G401 (cell line): ENCODE measurements at places on chromosomes 11 and 22.

DNA sequence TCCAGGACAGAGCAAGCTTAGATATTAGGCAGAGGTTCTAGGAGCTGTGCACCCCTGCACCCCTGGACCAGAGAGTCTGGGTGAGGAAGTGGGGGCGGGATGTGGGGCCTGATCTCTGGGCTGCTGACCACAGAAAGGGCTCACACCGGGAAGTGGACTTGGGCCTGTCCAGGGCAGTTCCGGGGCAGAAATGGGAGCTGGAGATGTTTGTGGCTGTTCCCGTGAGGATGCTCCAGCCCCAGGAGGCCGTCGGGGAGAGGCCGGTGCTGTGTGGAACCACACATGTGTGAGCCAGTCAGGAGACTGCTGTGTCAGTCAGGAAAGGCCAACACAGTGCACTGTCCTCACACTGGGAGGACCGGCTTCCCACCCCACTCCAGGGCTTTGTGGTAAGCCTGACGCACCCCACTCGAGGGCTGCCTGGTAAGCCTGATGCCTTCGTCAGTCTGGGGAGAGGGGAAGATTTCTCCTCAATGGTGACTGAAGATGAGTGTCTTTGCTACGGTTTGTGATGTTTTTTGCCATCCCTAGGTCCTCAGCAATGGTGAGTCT is 741.0 kb downstream of the BRD1 start:
- DNase-seq: no peak

GRCh38 chr11:61054927-61055562 is 47.2 kb upstream of the CD5 start:
- DNase-seq: no peak

- DNase-seq: no peak
These were observed 26.8 kb downstream of the CTR9 start for GRCh38 chr11:10777806-10778205.

GRCh38 chr11:128579798-128580504 is 7.4 kb downstream of the ETS1 start:
- no peak for DNase-seq

DNA sequence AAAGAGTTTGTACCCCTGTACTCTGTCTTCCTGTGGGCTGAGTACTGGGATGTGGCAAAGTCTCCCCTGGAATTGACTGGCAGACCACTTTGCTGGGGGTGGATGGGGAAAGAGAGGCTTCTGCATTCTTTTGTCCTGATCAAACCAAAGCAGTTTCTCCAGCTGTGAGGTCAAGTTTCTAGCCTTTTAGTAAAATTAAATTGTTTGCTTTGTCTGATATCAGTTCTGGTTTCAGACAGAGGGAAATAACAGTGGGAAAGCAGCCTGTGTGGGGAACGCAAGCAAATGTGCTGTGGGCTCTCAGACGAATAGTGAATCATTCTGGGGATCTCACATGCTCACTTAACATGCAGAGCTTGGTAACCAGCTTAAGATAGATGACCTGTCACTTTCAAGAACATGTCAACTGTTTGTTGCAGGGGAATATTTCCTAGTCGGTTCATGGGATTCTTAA is 151.6 kb downstream of the FAT3 start:
- DNase-seq: no peak

DNA sequence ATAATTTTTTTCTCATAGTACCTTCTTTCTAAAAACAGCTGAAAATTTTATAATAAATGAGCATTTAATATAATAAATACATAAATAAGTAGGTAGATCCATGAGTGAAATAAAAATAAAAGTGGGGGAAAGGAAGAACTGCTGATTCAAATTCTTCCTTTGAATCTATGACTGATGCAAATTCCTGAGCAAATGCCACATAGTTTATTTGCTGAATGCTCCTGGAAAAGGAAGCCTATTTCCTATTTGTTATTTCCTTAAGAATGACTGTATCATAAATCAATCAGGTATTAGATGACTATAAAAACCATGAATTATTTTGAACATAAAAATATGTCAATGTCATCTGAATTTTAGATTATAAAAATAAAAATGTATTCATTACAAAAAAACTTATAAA is 16.6 kb downstream of the BTBD10 start:
- no peak for DNase-seq

DNA sequence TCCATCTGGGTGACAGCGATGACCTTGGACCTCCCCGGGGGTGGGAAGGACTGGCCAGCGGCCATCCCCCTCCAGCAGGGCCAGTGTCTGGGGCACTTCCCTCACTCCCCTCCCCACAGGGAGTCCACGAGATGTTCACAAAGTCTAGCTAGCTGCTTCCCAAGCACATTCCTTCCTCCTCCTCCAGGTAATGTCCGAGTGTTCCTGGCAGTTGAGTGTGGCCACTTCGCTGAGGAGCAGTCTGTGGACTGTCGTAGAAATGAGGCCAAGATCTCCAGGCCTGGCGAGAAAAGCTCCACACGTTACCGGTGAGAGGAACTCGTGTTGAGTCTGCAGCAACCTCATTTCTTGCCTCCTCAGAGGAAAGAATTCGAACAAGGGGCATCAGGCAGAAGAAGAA is 425.5 kb downstream of the BRD1 start:
- DNase-seq: no peak

DNA sequence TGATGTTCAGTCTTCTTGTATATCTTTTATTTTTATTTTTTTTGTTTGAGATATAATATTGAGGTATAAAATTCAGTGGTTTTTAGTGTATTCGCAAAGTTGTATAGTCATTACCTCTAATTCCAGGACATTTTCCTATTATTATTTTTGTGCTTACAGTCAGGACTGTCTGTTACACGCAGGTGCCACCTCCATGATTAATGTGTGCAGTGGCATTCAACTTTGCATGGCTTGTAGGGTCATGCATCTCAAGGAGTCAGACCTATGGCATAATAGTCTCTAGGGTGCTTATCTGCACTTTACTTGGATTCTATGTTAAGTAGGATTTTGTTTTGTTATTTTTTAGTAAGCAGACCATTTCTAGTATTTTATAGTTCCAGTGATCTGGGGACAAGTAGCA is 1.0 kb downstream of the CTR9 start:
- no peak for DNase-seq

- DNase-seq: no peak
These were observed 2.6 kb upstream of the ZC3H12C start for GRCh38 chr11:110090466-110091026.

- no peak for DNase-seq
These were observed 207.3 kb upstream of the MTNR1B start for GRCh38 chr11:92762121-92762540.

DNA sequence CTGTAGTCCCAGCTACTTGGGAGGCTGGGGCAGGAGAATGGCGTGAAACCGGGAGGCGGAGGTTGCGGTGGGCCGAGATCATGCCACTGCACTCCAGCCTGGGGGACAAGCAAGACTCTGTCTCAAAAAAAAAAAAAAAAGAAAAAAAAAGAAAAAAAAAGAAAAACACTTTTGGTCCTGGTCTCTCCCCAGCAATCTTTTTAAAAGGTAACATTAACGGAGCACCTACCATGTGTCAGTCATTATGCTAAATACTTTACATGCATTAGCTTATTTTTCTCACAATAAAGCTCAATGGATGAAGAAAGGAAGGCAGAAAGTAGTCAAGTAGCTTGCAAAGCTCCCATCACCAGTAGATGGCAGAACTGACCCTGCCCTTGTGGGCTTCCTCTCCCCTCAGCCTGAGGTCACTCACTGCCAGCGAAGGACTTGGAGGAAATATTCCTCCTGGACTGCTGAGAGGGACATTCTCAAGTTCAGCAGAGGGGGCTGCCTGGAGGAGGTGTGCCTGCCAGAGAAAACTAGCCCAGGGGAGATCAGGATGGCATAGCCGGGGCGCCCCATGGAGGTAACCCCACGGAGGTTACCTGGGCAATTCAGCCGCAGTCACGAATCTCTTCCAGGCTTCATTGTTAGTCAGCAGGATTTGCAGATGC is 15.5 kb downstream of the APOL3 start:
- DNase-seq: peak; percentile 67

- DNase-seq: peak; percentile 76
These were observed 205.1 kb downstream of the NXPE2 start for GRCh38 chr11:114883472-114883871.

- DNase-seq: no peak
These were observed 50.1 kb downstream of the MN1 start for GRCh38 chr22:27751277-27752070.

- DNase-seq: no peak
These were observed 79.7 kb upstream of the CSNK2A3 start for GRCh38 chr11:11432621-11433319.

DNA sequence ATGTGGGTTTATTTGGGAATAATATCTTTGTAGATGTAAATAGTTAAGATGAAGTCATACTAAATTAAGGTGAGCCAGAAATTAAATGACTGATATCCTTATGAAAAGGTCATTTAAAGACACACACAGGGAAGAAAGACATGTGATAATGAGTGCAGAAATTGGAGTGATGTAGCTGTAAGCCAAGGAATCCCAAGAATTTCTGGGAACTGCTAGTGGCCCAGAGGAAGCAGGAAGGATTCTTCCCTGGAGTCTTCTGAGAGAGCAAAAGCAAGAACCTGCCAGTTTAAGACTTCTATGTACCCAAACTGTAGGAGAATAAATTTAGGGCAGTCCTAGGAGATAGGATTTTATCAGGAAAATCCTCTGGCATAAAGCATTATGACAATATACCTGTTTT is 66.9 kb downstream of the LRRC4C start:
- DNase-seq: no peak

- no peak for DNase-seq
These were observed 219.3 kb upstream of the POU2AF2 start for GRCh38 chr11:111026241-111026640.

GRCh38 chr22:29121124-29121523 is 48.3 kb downstream of the KREMEN1 start:
- DNase-seq: no peak

- DNase-seq: no peak
These were observed 417.0 kb upstream of the DDI1 start for GRCh38 chr11:103619480-103619879.

DNA sequence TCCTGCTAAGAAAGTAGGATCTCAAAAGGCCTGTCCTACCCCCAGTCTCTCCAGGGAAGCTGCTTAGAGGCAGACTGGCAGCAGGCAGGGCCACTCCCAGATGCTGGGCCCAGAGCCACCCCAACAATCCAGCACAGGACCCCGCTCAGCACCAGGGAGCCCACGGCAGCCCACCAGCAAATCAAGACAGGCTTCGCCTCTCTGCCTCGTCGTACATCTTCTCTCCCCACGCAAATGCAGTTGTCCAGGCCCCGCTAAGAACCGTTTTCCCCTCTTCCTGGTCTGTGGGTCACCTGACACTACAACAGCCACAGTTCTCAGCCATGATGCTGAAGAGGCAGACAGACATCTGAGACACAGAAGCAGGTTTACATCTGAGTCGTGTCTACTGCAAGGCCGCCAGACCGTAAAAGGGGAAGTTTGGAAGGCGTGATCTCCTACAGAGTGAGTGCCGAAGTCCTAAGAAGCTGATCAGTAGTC is 51.1 kb downstream of the IGSF9B start:
- DNase-seq: no peak

GRCh38 chr22:46625113-46625842 is 5.1 kb downstream of the GRAMD4 start:
- no peak for DNase-seq

GRCh38 chr22:30614879-30615278 is 7.9 kb downstream of the TCN2 start:
- DNase-seq: no peak
